RCC 7860 (cell line): ENCODE measurements at places on chromosomes 1 and 21.

DNA sequence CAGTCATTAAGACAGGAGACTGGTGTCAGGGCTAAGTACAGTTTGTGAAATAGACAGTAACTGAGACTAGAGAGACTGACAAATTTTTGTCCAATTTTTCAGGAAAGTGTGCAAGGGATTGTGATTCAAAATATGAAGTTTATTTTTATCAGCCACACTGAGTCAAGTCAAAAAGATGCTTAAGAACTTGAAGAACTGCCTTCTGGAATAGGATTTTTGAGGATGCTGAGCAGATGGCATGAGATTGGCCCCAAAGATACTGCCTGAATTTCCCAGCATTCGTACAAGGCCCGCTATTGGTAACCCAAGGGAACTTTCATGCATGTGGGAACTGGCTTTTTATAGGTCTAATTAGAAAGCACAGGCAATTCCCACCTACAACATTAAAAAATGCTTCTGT lies 610.0 kb downstream of the LMO4 start:
- no peak for DNase-seq

- DNase-seq, result no peak
Measured at GRCh38 chr1:204136814-204137213, 15.0 kb downstream of the ETNK2 start.

- DNase-seq, result no peak
Measured at GRCh38 chr1:26740952-26741351, 45.1 kb downstream of the ARID1A start.

- no peak for DNase-seq
Measured at GRCh38 chr1:216049741-216050430, 373.4 kb downstream of the USH2A start.

DNA sequence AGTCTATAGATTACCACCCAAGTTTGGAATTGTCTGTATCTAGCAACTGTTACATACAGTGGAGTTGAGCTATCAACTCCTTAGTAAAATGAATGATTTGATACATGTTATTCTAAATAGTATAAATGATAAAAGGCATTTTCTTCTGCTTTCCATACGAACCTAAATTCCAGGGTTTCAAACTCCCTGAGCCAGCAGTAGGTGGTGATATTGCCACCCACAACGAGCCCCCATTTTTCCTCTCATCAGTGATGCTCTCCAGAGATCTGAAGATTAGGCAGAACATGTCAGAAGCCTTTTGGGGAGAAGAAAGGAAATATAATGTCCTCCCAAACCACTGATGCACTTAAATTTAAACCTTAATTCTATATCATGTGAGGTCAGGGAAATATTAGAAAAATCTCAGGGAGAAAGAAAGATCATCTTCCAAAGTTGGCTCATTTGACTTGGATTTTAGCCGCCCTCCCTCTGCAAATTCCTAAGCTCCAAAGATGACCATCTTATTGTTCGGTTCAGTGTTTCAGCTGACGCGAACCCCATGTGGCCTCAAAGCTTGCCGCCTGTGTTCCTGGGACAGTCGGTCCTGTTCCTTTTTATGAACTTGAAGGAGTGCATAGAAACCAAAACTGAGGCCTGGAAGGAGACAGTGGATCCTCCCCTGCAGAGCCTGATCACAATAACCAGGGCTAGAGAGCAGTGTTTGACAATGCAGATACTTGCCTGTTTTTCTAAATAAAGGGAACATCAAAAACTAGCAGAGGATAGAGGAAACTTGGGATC lies 2.3 kb downstream of the EVA1C start:
- DNase-seq, result no peak
